Endothelial cell of umbilical vein (primary cell): ENCODE measurements at places on chromosomes 6 and 20.

DNA sequence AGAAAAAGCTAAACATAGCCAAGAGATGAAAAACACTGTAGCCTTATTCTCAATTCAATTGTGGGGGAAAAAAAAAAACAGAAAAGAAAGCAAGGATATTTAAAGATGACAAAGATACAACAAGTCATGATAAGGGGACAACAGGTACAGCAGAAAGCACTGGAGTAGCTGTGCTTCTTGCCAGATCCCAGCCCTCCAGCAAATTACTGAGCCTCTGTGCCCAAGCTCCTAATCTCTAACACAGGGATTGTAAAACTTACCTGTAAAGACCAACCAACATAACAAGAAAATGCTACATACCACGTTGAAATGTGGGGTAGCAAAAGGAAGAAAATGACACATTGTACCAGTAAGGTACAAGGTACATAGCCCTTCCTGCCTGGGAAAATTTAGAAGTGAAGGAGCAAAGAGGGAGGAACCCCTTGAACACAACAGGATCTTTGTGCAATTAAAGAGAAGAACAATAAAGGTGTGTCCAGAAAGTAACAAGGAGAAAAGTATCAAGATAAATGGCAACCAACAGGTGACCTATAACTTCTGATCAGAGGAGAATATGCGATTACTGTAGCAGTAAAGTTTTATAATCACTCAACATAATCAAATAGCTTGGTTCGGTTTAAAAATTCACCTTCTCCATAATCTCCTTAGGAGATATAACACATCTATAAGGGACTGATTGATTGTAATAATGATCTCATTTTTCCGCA is 30.6 kb downstream of the PREP start:
- no peak for DNase-seq

GRCh38 chr20:35317416-35318210 is 25.4 kb upstream of the FAM83C start:
- no peak for DNase-seq

- no peak for DNase-seq
These were observed 97.4 kb downstream of the LRFN2 start for GRCh38 chr6:40489798-40490197.

DNA sequence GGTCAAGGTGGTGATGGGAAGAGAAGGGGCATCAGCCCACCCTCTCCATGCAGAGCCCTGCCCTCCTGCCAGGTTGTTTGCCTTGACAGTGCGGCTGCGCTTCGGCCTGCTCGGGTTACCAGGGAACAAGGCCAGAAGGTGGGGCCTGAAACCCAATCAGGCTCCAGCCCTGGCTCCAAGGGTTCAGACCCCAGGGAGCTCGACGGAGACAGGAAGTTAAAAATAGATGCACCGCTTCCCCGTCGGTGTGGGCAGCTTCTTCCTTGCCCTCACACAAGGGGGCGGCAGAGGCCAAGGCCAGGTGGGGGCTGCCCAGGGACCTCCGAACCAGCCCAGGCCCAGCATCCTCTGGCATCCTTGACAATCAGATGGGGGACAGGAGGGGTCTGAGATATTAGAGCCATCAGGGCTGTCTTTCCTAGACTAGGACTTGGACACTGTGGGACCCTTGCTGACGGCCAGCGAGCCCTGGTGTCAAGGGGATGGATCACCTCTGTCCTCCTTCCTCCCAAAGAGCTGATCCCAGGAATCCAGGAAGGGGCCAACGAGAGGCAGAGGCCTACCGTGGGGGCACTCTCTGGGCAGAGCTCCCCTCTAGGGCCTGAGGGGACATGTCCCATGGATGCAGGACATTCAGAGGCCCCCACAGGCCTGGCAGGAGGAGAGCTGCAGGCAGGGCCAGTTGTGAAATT is 65.2 kb downstream of the RIPOR3 start:
- DNase-seq = no peak

DNA sequence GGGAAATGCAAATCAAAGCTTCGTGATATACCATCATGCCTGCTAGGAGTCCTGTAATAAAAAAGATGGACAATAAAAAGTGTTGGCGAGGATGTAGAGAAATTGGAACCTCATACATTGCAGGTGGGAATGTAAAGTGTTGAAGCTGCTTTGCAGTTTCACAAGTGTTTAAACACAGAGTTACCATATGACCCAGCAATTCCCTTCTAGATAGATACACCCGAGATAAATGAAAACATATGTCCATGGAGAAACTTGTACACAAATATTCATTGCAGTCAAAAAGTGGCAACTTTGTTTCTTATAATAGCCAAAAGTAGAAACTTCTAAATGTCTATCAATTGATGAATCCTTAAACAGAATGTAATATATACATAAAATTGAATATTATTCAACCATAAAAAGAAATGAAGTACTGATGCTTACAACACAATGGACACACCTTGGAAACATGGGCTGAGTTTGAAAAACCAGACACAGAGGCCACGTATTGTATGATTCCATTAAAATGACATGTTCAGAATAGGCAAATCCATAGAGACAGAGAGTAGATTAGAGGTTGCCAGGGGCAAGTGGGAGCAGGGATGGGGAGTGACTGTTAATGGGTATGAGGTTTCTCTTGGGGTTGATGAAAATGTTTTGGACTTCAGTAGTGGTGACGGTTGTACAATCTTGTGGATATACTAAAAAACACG is 20.8 kb upstream of the ERVFRD-1 start:
- DNase-seq = no peak

DNA sequence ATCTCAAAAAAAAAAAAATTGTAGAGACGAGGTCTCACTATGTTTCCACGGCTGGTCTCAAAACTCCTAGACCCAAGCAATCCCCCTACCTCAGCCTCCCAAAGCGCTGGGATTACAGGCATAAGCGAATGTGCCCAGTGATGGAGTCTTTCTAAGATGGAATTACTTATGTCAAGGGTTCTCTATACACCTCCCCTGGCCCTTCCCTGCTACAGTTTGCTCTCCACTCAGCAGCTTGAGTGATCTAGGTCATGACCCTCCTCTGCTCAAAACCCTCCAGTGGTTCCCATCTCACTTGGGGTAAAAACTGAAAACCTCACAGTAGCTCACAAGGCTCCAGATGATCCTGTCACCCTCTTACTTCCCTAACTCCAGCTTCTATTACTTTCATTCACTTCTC is 1.8 kb upstream of the DNPH1 start:
- DNase-seq = no peak

DNA sequence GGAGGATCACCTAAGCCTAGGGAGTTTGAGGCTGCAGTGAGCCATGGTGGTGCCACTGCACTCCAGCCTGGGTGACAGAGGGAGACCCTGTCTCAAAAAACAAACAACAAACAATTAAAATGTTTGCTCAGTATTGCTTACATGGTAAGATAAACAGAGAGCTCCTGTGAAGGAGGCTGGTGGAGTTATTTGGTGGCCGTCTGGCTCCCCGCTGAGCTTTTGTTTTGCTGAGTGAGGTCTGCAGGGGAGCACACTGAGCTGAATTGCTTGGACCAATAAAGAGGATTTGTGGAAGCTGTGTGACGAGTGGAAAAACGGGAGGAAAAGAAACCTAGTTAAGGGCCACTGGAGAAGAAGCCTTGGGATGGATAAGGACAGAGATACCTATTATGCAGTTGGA is 41.1 kb upstream of the BMP6 start:
- no peak for DNase-seq

DNA sequence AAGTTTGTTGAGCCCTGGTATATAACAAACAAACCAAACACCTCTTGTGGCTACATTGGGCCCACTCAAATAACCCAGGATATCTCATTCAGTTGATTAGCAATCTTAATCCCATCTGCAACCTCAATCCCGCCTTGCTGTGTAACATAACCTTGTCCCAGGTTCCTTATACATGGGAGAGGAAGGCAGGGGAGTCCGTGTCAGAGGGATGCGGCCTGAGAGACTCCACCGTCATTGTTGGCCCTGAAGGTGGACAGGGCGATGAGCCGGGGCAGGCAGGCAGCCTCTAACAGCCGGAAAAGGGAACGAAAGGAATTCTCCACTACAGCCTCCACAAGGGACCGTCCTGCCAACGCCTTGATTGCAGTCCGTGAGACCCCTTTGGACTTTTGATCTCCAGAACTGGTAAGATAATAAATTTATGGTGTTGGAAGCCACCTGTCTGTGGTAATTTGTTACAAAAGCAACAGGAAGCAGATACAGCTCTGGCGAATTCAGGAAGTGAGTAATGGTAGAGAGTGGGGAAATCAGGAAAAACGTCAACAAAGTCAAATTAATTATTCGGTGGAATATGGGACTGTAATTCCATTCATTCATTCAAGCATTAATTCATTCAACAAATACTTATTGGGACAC is 124.5 kb upstream of the SALL4 start:
- DNase-seq = peak; percentile 94

DNA sequence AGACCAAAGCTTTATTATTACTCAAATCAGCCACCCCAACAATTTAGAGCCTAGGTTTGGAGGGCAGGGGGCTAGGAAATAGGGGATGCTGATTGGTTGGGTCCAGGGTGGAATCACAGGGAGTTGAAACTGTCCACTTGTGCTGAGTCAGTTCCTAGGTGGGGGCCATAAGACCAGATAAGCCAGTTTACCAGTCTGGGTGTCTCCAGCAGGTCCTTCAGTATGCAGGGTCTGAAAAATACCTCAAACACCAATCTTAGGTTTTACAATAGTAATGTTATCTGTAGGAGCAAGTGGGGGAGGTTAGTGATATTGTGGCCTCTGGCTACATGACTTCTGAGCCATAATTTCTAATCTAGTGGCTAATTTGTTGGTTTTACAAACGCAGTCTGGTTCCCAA is 63.2 kb downstream of the UBR2 start:
- no peak for DNase-seq

GRCh38 chr6:157706883-157707282 is 116.2 kb upstream of the SNX9 start:
- DNase-seq = no peak

DNA sequence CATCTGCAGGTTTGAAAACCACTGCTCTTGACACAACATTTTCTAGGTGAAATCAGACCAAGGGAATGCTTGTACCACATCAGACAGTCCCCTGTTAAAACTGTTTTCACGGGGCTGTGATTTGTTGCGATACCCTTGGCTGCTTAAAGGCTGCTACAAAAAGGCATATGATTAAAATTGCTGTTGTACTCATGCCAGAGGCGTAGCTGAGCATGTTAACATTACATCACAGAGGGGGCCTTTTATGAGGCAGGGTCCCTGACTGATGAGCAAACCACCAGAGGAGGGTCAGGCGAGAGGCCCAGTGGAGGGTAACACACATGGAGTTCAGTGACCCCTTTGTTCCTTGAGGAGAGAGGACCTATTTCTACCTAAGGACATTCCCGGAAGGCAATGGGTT is 70.4 kb upstream of the CDYL start:
- no peak for DNase-seq

- no peak for DNase-seq
These were observed 86.6 kb downstream of the JARID2 start for GRCh38 chr6:15332446-15332845.

- no peak for DNase-seq
These were observed 297.1 kb upstream of the RIMS1 start for GRCh38 chr6:71589254-71589653.

DNA sequence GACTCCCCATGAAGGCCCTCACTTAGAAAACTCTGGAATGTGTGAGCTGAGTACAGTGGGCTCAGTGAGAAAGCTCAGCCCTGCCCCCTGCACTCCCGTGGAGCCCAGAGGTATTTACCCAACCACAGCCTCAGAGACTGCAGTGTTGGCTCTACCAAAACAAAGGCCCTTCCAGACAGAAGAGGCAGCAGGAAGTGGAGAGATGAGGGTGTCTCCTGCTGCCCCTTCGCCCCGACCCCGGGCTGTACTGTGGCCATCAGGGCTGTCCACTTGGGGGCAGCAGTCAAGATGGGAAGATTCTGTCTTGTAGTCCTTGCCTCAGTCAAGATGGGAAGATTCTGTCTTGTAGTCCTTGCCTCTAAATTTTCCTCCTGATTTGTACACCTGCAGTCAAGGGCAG is 341.3 kb downstream of the TAF4 start:
- DNase-seq = no peak

DNA sequence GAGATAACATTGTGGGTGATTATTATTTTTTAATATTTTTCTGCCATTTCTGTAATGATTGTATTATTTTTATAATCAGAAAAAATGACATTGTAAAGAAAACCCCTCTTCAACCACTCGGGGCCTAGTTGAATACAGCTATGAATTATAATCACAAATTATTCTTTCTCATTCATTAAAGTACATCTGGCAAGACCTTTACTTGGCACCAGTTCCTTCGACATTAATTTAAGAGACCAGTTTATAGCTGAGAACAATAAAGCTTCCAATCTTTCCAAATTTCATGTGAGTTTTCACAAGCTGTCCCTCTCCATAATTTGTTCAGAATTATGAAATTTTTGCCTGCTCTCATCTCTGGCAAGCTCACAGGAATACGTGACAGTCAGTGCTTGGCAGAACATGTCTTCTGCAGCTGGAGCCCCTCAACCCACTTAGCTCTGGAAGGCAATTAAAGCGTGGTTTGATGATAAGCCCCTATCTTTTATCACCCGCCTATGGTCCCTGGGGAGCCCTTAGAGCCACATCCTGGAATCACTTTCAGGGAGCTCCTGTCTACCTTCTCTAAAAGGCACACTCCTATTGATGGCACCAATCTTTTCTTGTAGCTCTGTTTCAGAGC is 237.2 kb upstream of the PRND start:
- no peak for DNase-seq

GRCh38 chr6:121858986-121859385 is 423.5 kb downstream of the GJA1 start:
- DNase-seq = no peak

- DNase-seq = no peak
These were observed 32.9 kb upstream of the TENT5A start for GRCh38 chr6:81785377-81785776.

- peak; percentile 33 for DNase-seq
These were observed 25.9 kb downstream of the PPARD start for GRCh38 chr6:35368038-35368887.

- DNase-seq = no peak
These were observed 3.6 kb upstream of the ARFGEF3 start for GRCh38 chr6:138157986-138158638.

- no peak for DNase-seq
These were observed 17.7 kb upstream of the CDH4 start for GRCh38 chr20:61234224-61234890.

GRCh38 chr6:45630801-45631200 is 253.1 kb upstream of the SUPT3H start:
- no peak for DNase-seq

- no peak for DNase-seq
These were observed 1025.4 kb downstream of the EYS start for GRCh38 chr6:64681416-64682160.
